Peyer's patch (tissue), 4 donors: ENCODE measurements at places on chromosomes 5 and 9. TPM values are rescaled to one million over a fixed set of nuclear protein-coding genes. Genes with fewer than 3 reads are reported as not detected.

- no peaks in the 10 kb centered on the region for H3K36me3 ChIP-seq
- peak overlapping the region; percentile 86 for H3K4me3 ChIP-seq
- peaks cover 27% of the 10 kb centered on the region for H3K4me1 ChIP-seq
- DNase-seq, result no peak
- no peaks in the 10 kb centered on the region for H3K27me3 ChIP-seq
These were observed 1.7 kb downstream of the RRAGA start for GRCh38 chr9:19050637-19051591.

DNA sequence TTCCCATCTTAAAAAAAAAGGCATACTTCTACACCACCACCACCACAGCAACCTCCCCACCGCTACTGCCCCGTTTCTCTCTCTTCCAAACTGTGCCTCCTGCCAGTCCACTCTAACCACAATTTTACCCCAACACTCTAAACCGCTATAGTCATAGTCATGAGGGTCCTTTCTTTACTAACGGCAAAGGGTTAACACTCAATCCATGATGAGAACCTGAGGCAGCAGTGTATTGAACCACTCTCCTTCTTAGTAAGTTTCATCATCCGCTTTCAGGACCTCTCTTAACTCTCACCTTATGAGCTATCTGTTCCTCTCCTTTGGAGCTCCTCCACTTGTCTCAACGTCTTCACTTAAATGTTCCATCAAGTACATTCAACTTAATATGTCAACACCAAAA, 34.0 kb downstream of the IDNK start:
- no peak for DNase-seq
- peaks cover 80% of the 10 kb centered on the region for H3K36me3 ChIP-seq
- H3K27ac ChIP-seq, result no peak overlapping the region
- H3K4me1 ChIP-seq, result no peaks in the 10 kb centered on the region
- no peaks in the 10 kb centered on the region for H3K27me3 ChIP-seq

DNA sequence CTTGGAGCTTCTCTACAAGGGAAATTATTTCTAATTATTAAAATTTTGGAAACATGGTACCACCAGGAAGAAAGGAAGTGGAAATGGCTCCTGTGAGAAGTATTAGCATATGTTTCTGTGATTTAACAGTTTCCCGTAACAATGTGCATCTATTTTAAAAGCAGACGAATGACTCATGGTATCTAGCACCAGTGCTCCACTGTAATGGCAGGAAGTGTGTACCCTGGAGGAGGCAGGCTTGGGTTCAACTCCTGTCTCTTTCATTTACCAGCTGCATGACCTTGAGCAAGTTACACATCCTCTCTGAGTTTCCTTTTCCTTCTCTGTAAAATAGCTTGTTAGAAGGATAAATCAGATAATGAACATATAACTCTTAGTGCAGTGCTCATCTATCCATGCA, 41.0 kb upstream of the ANGPTL2 start:
- no peak for DNase-seq
- H3K27ac ChIP-seq, result no peak overlapping the region
- H3K27me3 ChIP-seq, result no peaks in the 10 kb centered on the region
- H3K36me3 ChIP-seq, result peaks cover 7% of the 10 kb centered on the region

DNA sequence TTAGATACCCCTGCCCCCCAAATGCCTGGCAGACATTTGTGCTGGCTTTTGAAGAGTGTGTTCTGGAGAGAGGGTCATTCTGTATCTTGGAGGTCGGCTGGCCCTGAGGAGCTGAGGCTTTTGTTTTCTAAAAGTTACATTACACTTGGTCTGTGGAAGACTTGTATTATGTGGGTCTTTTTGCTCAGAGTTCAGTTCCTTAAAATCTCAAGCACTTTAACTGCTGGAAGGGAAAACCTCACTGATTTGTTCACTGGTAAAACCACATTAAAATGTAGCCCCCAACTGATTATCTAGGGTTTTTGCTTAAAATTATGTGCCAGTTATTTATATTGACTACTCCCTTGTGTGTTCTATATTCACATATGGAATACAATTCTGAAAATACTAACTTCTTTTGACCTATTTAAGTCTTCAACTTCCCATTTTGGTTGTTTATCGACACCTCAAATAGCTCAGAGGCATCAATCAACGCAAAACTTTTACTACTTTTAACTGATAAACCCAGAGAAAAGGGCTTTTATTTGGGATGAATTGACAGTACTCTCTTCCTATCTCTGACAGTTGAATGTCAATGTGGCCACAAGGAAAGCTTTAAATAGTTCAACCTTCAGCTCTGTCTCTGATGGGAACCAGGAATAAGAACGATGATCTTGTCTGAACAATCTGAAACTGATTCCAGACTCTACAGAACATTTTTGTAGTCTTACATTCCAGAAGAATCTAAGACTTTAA, 54.0 kb upstream of the MAP3K1 start:
- no peaks in the 10 kb centered on the region for H3K4me1 ChIP-seq
- no peak overlapping the region for H3K27ac ChIP-seq
- DNase-seq, result no peak
- H3K4me3 ChIP-seq, result no peak overlapping the region
- H3K27me3 ChIP-seq, result no peaks in the 10 kb centered on the region
- no peaks in the 10 kb centered on the region for H3K36me3 ChIP-seq

DNA sequence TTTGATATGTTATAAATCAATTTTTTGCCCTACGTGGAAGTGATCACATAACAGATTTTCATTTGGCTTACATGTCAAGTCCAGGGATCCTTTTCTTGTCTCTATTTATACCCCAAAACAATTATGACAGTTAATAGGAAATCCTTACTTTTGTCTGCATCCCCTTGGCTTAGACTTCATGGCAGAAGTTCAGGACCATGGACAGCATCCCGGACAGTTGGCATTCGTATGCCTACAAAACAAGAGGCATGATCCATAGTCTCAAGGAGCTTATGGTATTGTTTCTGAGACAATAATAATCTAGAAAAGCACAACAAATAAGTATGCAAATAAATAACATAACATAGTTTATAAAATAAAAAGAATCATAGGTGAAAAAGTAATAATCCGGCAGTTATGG, 214.3 kb upstream of the GRIA1 start:
- no peak overlapping the region for H3K4me3 ChIP-seq
- no peaks in the 10 kb centered on the region for H3K4me1 ChIP-seq
- no peaks in the 10 kb centered on the region for H3K27me3 ChIP-seq
- H3K27ac ChIP-seq, result no peak overlapping the region

DNA sequence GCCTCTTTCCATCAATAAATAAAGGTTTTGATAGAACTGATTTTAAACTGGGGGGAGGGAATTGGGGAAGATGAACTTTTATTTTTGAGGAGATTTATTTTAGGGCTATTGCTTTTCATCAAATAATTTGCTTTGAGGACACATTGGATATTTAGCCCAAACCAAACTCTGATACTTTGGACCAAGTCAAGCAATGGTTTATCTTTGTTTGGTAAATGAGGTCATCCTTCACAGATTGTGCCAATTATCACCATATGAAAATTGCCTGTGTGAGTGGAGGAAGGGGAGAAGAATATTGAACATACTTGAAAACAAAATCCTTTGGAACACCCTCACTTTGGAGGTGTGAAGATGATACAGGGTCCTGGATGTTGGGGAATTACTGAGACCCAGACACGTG, 176.9 kb upstream of the CD180 start:
- no peak overlapping the region for H3K4me3 ChIP-seq
- no peak overlapping the region for H3K27ac ChIP-seq
- no peaks in the 10 kb centered on the region for H3K27me3 ChIP-seq
- no peaks in the 10 kb centered on the region for H3K4me1 ChIP-seq
- no peaks in the 10 kb centered on the region for H3K36me3 ChIP-seq

DNA sequence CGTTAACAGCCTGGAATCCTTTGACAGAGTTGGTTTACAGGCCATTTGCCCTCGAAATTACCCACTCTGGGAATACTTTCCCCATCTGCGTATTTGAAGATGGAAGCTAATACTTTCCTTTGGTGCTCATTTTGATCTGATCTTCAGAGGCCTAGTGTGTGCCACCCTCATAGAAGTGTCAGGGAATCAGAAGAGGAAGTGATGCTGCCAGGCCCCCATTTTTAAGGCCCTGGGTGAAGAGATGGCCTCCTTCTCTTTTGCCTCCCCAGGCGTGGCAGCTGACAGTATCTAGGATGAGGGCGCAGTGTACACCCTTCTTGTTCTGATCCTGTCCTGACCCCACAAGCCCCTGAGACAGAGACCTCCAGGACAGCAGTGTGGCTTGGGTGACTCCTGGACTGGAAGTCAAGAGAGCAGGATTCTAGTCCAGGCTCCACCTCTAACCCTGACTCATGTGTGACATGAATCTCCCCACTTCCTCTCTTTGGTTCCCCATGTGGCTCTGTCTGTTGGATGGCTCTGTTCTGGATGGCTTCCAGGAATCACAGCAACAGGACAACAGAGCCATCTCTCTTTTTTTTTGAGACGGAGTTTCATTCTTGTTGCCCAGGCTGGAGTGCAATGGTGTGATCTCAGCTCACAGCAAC, 27.8 kb downstream of the CSF1R start:
- H3K27me3 ChIP-seq, result no peaks in the 10 kb centered on the region
- H3K4me1 ChIP-seq, result no peaks in the 10 kb centered on the region
- no peak overlapping the region for H3K4me3 ChIP-seq
- H3K27ac ChIP-seq, result no peak overlapping the region
- DNase-seq, result peak; percentile 49

- no peak for DNase-seq
- H3K36me3 ChIP-seq, result no peaks in the 10 kb centered on the region
- H3K27ac ChIP-seq, result no peak overlapping the region
- no peaks in the 10 kb centered on the region for H3K4me1 ChIP-seq
- H3K27me3 ChIP-seq, result no peaks in the 10 kb centered on the region
These were observed 11.0 kb upstream of the CCDC171 start for GRCh38 chr9:15541872-15542271.

DNA sequence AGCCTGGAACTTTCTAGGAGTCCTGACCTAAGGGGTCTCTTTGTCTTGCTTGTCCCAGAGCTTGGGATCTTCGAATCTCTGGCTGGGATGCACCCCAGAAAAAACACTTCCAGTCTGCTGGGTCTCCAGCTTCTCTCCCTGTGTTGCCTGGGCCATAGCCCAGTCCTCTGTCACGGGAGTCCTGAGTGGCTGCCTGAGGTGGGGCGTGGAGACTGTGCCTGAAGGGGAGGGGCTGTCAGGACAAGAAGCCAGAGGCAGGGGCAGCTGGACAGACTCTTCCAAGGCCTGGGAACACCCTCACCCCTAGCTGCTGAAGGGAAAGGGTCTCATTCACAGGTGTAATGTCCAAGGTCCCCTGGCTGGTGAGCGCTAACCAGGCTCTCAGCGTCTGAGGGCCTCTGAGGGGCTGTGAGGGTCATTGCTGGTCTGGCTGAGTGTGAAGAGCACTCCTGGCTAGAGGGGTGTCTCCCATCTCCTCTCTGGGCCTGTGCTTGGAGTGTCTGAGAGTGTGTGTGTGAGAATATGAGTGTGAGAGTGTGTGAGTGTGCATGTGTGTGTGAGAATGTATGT, 20.4 kb upstream of the COL27A1 start:
- H3K4me1 ChIP-seq, result no peaks in the 10 kb centered on the region
- no peaks in the 10 kb centered on the region for H3K27me3 ChIP-seq
- no peak overlapping the region for H3K27ac ChIP-seq
- no peaks in the 10 kb centered on the region for H3K36me3 ChIP-seq
- no peak for DNase-seq
- H3K4me3 ChIP-seq, result no peak overlapping the region

DNA sequence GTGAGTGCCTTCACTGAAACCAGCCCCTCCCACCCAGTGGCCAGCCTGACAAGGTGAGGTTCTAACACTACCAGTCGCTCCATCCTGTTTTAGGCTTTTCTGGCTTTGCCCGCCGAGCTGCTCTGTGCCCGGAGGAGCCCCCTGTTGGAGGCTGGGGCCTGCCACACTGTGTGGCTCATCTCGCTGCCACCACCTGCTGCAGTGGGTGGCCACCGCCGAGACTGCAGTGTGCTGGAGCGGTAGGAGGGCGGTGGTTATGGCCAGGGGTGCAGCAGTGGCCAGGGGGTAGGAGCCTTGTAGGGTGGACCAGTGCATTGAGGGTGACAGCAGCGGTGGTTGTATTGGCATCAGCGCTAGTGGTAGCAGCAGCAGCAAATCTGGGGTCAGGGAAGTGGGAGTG, 74.7 kb upstream of the PCAT7 start:
- no peak overlapping the region for H3K4me3 ChIP-seq
- no peaks in the 10 kb centered on the region for H3K27me3 ChIP-seq
- DNase-seq, result no peak
- H3K4me1 ChIP-seq, result no peaks in the 10 kb centered on the region

DNA sequence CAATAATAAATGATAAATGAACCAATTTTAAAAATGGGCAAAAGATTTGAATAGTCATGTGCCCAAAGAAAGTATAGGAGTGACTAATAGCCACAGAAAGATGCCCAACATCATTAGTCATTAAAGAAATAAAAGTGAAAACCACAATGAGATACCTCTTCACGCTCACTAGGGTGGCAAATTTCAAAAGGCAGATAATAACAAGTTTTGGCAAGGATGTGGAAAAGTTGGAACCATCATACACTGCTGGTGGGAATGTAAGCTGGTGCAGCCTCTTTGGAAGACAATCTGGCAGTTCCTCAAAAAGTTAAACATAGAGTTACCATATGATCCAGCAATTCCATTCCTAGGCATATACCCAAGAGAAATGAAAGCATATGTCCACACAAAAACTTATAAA, 1819.8 kb downstream of the MAT2B start:
- H3K27me3 ChIP-seq, result no peaks in the 10 kb centered on the region
- no peak for DNase-seq
- H3K27ac ChIP-seq, result no peak overlapping the region
- H3K4me3 ChIP-seq, result no peak overlapping the region
- no peaks in the 10 kb centered on the region for H3K4me1 ChIP-seq
- no peaks in the 10 kb centered on the region for H3K36me3 ChIP-seq

DNA sequence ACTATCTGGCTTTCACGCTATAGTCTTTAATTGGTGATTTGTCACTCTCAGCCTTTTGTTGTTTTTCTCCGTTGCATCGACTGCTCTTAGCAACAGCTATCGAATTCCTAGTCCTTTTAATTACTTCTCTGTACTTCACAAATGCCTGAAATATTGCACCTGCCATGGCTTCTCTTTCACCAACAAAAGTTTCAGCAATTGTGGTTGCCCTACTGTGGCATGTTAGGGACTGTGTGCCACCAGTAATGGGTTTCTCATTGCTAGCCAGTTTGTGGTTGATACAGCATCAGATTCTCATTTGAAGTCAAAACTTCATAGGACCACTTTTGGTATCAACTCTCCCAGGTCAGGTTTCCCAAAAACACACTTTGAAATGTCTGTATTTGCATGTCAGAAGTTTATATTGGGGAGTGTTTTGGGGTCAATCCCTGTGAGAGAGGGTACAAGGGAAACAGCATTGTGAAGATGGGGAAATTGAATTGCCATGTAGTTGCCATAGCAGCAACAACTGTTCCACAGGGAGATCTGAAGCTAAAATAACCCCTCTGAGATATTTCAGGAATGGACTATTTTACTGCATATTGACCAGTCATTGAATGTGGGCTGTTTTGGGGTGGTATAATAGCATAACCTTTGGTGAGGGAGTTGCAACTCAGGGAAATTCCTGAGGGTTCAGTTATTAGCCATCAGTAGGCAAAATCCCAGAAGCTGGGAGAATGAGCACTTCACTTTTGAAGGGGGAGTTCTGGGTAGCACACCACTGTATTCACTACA, 99.2 kb downstream of the WDR70 start:
- H3K36me3 ChIP-seq, result no peaks in the 10 kb centered on the region
- no peaks in the 10 kb centered on the region for H3K27me3 ChIP-seq
- no peak for DNase-seq
- H3K4me3 ChIP-seq, result no peak overlapping the region
- H3K27ac ChIP-seq, result no peak overlapping the region

The SOWAHA gene
- total RNA-seq, result 84.5 TPM

The GNA14 gene
- total RNA-seq, result 12.4 TPM

The LTC4S gene
- total RNA-seq, result 3.6 TPM

The ZNF618 gene
- 3.7 TPM for total RNA-seq

The DMRT3 gene
- not detected for total RNA-seq

The HMCN2 gene
- 24.8 TPM for total RNA-seq

The TRAPPC13 gene
- 27.1 TPM for total RNA-seq

The TLX3 gene
- total RNA-seq, result not detected

The TRIM7 gene
- 2.6 TPM for total RNA-seq

The RANBP3L gene
- not detected for total RNA-seq
